ENCODE measurements at places on chromosomes 3 and 15.

GRCh38 chr3:57350271-57350670, 57.8 kb upstream of the ASB14 start:
- no peak for DNase-seq

DNA sequence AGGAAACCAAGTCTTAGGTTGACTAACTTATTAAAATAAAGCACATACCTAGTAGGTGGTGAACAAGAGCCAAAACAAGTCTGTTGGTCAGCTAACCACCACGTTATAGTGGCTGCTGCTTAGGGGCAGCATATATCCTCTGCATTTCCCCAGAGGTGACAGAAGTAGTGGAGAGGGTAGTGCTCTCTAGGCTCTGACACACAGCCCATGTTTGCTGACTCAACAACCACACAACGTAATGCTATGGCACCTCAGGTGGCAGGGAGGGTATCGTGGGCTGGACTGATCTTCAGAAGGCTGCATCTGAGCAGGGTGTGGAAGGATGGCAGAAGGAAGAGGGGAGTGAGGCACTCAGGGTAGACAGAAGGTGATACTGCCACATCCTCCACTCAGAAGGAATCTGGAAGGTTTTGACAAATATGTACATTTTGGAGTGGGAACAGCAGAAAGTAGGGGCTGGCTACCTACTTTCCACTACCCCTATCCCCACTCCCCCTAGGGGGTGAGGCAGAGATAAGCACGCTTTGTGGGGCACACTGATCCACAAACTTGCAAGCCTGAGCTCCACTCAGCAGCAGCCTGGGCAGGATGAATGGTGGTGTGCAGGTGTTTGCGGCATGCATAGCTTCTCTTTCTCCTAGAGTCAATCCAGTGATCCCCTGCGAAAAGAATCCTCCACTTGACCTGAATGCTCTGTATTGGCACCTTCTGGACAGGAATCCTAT, 178.1 kb downstream of the RORA start:
- no peak for DNase-seq

GRCh38 chr3:21484057-21484827, 266.8 kb downstream of the ZNF385D start:
- DNase-seq, result no peak

- no peak for DNase-seq
Measured at GRCh38 chr3:45953536-45953935, 10.3 kb downstream of the CXCR6 start.

DNA sequence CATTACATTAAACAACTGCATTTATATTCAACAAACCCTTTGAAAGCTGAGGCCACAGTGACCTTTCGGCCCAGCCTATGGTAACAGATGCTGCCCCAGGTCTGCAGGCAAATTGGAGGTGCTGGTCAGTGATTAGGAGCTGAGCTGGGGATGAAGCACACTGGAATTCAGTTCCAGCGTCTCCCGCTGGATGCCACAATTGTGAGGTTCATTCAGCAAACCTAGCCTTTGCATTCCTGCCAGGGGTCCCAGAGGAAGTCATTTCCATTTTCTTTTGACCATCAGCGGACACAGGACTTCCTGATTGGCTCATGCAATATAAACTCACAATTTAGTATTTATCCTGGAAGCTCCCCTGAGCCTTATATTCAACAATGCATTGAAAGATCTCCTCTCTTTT, 89.5 kb downstream of the IL20RB start:
- DNase-seq, result no peak

DNA sequence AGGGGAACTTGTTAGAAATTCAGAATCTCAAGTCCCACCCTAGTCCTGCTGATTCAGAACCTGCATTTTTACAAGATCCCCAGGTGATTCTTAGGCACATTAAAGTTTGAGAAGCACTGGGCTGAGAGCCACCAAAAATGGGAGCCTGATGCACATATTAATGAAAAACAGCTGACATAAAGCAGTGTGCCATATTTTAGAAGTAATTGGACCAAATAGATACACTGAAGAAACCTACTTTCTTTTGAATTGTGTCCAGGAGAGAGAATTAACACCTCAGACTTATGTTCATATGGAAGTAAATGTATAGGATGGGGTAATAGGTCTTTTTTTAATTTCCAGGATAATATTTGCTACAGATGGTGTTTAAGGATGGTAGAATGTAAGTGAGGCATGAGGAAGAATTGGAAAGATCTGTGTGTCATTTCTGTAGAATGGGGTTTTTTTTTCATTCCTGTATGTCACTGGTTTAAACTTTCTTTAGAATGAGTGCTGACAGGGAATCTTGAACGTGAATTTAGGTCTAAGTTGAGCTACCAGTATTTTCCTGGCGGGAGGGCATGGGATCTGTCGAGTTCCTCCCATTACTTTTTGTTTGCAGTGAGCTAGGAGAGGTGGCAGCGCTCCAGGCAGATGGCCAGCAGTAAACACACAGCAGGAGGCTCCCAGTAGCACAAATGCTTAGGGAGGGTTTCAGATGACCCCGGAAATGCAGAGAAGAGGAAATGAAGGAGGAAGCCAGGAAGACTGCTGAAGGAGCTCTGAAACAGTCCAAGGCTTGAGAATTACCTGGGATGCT, 185.6 kb downstream of the PLCL2 start:
- peak; percentile 56 for DNase-seq

- DNase-seq, result no peak
Measured at GRCh38 chr15:25886498-25887140, 23.5 kb upstream of the ATP10A start.

DNA sequence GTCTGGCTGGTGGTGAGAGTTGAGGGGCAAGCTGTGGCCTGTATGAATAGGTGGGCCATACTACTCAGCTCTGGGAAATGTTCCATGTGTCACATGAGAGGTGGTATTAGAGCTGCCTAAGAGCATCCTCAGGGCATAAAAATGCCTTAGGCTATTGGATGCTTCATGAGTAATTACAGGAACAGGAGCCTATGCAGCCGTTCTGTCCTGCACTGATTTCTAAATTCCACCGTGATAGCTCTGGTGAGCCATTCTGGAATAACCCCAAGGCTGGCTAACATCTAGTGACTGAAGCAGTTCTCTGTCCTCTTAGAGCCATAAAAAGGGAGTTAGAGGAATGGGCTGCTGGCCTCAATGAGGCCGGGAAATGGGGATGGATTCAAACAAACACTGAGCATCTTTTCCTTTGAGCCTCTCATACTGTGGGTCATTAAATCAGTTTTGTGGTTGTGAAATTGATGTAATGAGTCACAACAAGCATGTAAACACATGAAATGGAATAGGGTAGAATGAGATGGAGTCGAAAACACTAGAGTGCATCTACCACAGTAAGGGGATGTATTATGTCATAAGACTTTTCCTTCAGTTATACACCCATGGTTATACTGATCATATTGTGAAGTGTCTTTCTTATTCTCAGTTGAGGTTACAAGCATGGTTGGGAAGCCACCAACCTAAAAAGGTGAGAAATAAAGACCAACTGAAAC, 41.0 kb downstream of the DGKG start:
- no peak for DNase-seq

DNA sequence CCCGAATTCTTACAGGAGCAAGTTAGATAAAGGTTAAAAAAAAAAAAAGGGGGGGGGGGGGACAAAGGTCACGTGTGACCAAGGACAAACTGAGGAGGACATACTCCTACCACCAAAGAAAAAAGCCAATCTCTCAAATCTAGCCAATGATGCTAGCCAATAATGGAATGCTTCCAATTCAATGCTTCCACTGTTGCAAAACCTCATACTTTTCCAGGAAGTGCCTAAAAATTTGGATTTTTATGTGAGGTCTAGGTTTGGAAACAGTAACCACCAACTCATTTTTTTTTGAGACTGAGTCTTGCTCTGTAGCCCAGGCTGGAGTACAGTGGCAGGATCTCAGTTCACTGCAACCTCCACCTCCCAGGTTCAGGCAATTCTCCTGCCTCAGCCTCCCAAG, 11.4 kb downstream of the MSL2 start:
- no peak for DNase-seq

GRCh38 chr15:75930866-75931265, 27.2 kb downstream of the FBXO22 start:
- DNase-seq, result no peak

GRCh38 chr15:74239051-74239705, 3.1 kb downstream of the CCDC33 start:
- no peak for DNase-seq

DNA sequence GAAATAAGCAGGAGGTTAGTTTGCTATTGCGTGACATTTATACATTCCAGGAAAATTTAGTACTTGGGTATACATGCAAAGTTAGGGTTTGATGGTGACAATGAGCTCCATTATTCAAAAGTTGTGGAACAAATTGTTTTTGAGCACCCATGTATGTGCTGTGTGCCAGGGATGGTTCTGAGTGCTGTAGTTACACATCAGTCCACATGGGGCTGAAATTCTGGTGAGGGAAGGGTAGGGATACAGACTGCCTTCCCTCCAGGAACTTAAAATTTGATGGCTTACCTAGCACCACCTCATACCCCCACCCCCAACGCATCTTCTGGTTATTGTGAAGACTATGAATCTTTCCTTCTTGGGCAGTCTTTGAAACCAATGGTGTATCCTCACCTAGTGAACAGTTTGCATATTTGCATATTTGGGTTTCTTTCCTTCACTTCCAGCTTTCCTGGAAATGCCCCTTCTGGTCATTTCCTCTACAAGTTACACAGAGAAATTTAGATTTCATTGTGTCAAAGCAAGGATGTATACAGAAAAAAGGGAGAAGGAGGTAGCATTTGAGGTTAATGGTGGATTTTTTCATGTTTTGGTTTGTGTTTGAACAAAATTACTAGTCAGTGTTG, 222.0 kb upstream of the IL12A start:
- no peak for DNase-seq

All from NCI-H2171 (cell line).